ENCODE measurements at places on chromosomes 13 and 19. TPM values are rescaled to one million over a fixed set of nuclear protein-coding genes. Genes with fewer than 3 reads are reported as not detected.

GRCh38 chr19:10368101-10368803 is 12.1 kb downstream of the TYK2 start:
- H3K27me3 ChIP-seq, result no peaks in the 10 kb centered on the region
- H3K4me3 ChIP-seq, result no peak overlapping the region
- no peak for DNase-seq
- H3K27ac ChIP-seq, result no peak overlapping the region
- peaks cover 22% of the 10 kb centered on the region for H3K36me3 ChIP-seq
- no peaks in the 10 kb centered on the region for H3K4me1 ChIP-seq

GRCh38 chr19:6481541-6482342 is at the start of gene DENND1C:
Gene DENND1C, minus strand, starts transcription at chr19:6481787. Its CDS starts 92 bp downstream, at chr19:6481695.
- H3K27ac ChIP-seq, result peak within 1 kb of the TSS; percentile 94
- peak; percentile 86 for DNase-seq
- peaks cover 31% of the 10 kb centered on the region for H3K4me1 ChIP-seq
- H3K4me3 ChIP-seq, result peak within 1 kb of the TSS; percentile 95
- no peaks in the 10 kb centered on the region for H3K27me3 ChIP-seq

Gene RTBDN
- not detected for total RNA-seq

- H3K4me1 ChIP-seq, result no peaks in the 10 kb centered on the region
- H3K27ac ChIP-seq, result no peak overlapping the region
- DNase-seq, result no peak
- peaks cover 32% of the 10 kb centered on the region for H3K27me3 ChIP-seq
These were observed 83.3 kb downstream of the ERCC5 start for GRCh38 chr13:102928941-102929675.

Gene AP1M2
- not detected for total RNA-seq
